Activated naive CD4-positive, alpha-beta T cell treated with Interleukin-2 at 50 U/mL for 16 hours (primary cell): ENCODE measurements at places on chromosomes 16 and 17.

DNA sequence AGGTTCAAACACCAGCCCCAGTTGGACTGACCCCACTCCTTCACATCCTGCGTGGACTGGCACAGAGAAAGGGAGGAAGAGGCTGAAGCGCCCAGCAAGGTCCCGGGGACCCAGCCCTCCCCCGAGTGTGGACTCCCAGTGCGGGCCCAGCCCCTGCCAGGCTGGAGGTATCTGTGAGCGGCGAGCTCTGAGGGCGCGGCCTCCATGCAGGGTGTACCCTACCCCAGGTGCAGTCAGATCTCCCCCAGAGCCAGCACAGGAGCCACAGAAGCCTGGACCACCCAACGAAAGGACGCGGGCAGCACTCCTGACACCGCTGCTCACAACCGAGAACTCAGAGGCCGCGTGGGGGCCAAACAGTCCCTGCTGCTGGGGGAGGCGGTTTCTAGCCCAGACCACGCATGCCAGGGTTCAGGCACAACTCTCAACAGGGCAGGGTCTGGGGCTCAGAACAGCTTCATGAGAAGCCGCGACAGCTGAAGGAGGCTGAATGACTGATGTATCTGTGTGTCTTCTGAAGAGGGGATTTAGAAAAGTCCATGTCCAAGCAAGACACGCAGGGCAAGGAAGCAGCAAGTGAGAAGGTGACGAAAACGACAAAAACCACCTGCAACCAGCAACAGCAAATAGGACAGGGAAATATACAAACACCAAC lies 8.5 kb downstream of the SLC38A10 start:
- no peak for DNase-seq

DNA sequence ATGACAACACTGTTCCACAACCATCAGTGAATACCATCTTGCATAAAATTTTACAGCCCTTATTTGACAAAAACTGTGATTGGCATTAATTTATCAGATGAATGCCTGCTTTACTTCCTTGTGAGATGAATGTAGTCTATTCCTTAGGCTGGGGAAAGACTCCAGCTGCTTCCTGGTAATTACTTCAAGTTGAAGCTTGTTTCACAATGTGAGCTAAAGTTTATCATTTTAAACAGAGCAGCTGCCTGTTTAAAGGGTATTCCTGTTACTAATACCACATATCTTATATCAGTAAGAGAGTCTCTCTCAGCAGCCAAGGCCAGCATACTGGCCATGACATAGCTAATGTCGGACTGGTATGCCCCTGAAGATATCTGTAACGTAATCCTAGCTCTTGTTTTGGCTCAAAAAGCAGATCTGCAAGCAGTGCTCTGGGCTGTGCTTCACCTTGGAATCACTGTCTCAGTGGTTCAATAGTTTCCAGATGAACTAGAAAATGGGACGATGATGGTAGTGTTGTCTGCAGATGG lies 13.2 kb upstream of the ARL2BP start:
- DNase-seq: no peak

DNA sequence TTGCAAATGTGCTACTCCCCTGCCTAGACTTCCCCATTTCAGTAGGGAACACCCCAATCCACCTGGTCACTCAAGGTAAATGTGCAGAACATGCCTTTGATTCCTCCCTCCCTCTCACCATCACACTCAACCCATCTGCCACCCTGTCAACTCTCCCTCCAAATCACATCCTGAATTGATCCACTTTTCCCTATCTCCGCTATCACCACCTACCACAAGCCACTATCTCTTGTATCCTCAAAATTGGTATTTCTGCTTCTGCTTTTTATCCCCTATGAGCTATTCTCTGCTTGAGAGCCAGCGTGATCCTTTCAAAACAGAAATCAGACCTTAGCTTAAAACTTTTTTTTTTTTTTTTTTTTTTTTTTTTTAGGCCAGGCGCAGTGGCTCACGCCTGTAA lies 5.4 kb upstream of the NOL11 start:
- DNase-seq: no peak

DNA sequence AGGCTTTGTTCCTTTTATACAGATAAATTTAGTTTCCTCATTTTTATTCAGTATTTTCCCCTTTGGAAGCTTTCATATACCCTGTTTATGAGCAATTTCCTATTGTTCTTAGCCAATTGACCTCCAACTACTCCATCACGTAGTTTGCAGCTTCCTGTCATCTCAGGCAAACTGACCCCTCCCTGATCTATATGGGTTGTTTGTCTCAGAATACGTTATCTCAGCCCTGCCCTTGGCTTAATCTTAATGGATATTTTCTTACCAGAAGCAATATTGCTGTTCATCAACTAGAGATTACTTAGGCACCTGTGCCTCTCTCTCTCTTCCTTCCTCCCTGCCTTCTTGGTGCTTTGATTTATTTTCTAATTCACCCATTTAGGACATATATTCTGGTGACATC lies 81.2 kb downstream of the ZNF18 start:
- DNase-seq: no peak

GRCh38 chr16:22250522-22250921 lies 44.4 kb downstream of the EEF2K start:
- no peak for DNase-seq

- no peak for DNase-seq
Observed at GRCh38 chr17:49585422-49586027, 9.9 kb downstream of the NXPH3 start.

- DNase-seq: no peak
Observed at GRCh38 chr17:61097781-61098180, 301.9 kb upstream of the TBX2 start.

- DNase-seq: peak; percentile 68
Observed at GRCh38 chr16:90008708-90009145, 10.5 kb downstream of the DBNDD1 start.

DNA sequence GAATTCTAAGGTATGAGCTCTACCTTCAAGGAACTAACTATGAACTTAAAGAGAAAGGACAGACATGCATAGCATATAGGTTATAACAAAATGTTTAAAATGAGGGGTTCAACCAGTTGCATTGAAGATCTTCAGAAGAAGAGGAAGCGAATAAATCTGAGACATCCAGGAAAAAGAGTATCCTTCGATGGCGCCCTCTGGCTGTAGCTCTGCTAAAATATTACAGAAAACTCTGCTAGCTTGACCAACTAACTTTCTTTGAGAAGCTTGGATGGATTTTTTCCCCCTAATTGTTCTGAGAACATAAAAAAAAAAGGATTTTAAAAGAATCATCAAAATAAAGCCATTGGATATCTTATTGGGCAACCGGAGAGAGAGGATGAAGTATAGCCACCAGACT lies 659.9 kb upstream of the SOX9 start:
- DNase-seq: no peak

DNA sequence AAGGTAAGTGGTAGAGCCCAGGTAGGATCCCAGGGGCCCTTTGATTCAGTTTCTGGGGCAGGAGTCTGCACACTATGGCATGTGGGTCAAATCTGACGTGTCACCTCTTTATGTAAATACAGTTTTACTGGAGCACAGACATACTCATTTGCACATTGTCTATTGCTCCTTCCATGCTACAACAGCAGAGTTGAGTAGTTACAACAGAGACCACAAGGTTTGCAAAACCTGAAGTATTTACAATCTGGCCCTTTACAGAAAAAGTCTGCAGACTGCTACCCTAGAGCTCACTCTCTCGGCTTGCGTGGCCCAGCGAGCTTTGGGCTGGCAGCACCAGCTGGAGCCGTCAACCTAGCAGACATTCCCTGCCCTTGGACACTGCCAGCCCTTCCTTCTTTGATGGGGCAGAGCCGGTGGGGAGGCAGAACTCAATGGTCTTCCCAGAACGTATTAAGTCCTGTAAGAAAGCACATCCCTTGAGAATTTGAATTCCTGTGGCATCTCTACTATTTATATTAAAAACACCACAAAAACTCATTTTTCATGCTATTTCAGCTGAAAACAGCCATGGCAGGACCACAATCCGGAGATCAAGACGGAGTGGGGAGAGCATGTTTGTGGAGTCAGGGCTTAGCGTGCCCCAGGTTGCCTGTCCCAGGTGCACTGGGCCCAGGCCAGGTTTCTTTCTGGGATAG lies 133.1 kb upstream of the NUDT7 start:
- no peak for DNase-seq

GRCh38 chr17:17062356-17062755 lies 20.1 kb downstream of the MPRIP start:
- no peak for DNase-seq

DNA sequence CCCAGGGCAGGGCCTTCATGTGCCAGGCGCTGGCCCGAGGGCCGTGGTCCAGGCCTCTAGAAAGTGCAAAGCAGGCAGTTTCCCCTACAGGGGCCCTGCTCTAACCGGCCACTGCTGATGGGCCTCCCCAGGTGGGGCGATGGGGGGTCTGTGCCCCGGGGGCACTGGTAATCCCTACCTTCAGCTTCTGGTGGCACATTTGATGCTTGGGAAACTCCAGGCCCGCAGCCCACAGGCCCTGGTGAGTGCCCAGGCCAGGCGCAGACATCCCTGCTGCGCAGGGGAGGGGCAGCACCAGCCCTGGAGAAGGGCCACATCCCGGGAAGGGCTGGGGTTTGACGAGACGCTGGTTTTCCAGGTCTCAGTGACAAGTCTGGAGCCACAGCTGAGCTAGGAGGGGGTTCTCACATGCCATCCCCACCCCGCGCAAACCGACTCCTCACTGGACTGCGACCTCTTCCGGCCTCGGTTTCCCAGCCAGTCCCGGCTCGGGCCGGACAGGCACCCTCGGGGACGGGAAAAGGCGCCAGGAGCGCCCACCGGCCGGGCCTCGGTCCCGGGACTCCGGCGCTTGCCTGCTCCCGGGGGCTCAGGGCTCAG lies 1.6 kb downstream of the DOC2B start:
- DNase-seq: no peak

- DNase-seq: no peak
Observed at GRCh38 chr17:35752945-35753764, at the start of gene GAS2L2. Gene GAS2L2, minus strand, starts transcription at chr17:35753239. Its CDS starts 389 bp downstream, at chr17:35752850.

GRCh38 chr16:53061256-53061655 lies 6.5 kb downstream of the CHD9 start:
- no peak for DNase-seq

DNA sequence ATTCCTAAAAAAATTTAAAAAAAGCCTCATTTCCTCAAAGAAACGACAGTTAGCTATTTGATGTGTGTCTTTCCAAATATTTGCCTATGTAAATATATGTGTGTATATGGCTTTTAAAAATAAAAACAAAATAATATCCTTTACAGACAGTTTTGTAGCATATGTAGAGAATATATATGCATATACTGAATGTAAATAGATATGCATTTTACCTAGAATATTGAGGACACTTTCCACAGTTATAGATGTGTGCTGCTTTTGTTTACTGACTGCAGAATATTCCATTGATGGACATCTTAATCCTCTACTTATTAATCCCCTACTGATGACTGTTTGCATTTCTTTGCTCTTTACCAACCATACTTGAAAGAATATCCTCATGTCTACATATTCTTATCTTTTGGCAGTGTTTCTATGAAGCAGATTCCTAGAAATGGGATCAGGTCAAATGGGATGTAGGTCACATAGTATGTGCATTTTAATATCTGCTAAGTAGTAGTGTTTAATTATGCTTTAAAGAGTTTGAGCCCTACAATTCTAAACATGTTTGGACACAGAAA lies 3.3 kb downstream of the CCL3L1 start:
- no peak for DNase-seq

GRCh38 chr17:76697702-76698465 lies 12.9 kb downstream of the MXRA7 start:
- no peak for DNase-seq

DNA sequence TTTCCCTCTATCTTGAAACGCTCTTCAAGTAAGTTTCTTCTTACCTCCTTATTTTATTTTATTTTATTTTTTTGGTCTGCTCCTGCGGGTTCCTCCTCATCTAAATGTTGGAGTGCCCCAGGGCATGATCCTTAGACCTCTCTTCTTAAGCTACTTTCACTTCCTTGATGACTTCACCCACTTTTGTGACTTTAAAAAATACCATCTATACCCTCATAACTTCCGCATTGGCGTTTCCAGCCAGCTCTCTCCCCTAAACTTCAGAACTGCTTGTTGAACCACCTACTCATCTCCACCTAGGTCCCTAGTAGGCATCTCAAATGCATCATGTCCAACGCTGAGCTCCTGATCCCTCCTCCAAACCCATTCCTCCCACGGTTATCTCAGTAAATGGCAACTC lies 51.4 kb upstream of the NFAT5 start:
- no peak for DNase-seq

GRCh38 chr17:70158591-70158990 lies 10.7 kb upstream of the KCNJ2 start:
- DNase-seq: no peak

- no peak for DNase-seq
Observed at GRCh38 chr16:15770107-15770506, 86.7 kb downstream of the MYH11 start.

DNA sequence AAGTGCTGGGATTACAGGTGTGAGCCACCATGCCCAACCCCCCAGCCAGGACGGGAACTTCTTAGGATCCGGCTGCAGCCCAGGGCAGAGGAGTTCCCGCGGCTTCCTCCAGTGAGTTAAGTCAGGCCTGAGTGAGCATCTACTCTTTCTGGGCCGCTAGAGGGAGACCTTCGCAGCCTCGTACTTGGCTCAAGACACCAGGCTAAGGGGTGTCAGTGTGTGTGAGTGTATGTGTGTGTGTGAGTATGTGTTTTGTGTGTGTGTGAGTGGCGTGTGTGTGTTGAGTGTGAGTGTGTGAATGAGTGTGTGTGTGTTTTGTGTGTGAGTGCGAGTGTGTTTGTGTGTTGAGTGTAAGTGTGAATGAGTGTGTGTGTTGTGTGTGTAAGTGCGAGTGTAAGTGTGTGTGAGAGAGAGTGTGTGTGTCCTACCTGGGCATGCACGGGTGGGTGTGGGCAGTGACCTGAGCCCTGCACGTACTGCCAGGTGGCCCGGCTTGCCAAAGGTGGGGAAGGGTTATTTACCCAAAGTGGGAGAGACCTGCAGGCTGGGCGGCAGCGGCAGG lies 58.5 kb downstream of the TMEM235 start:
- peak; percentile 75 for DNase-seq

DNA sequence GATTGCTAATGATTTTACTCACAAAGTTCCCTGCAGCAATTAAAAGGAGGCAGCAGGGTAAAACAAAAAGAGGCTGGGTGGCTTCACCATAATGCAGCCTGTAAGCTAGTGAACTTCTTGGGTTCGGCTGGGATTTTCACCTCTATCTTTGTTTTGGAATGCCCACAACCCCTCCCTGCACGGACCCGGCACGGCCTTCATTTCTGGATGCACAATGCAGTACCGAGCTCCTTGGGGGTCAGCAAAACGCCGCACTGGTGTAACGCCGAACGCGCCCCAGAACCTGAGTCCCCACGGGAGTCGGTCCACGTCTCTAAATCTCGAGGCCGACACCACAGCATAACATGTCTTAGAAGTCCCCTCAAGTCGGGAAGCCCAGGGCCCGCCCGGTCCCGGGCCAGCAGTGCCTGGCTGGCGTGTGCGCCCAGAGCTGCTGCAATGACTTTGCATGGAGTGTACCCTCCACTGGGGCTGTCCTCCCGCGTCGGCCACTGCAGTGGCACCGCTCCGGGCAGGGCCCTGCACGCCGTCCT lies 759 bp downstream of the UBE2O start:
- DNase-seq: no peak

DNA sequence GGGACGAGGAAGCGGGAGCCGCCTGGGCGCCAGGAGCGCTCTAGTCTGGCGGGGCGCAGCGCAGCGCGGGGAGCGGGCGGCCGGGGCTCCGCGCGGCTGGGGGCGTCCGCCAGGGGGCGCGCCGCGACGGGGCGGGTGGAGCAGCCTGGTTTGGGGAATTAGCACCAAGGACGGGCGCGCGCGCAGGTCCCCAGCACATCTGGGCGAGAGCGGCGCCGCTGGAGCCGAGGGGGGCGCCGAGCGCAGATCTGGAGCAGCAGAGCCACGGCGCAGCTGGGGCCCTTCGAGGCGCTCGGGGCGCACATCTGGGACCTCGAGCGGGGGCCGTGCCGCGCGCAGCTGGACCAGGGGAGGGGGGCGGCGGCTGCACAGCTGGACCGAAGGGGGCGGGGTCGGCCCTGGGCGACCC lies at the start of gene NXPH3:
NXPH3 (plus strand) TSS at position 193 of the 409 bp plus-strand sequence. CDS start 349 bp downstream, outside the sequence.
- peak; percentile 68 for DNase-seq
